ENCODE measurements at places on chromosomes 5 and 9. TPM values are rescaled to one million over a fixed set of nuclear protein-coding genes. Genes with fewer than 3 reads are reported as not detected.

DNA sequence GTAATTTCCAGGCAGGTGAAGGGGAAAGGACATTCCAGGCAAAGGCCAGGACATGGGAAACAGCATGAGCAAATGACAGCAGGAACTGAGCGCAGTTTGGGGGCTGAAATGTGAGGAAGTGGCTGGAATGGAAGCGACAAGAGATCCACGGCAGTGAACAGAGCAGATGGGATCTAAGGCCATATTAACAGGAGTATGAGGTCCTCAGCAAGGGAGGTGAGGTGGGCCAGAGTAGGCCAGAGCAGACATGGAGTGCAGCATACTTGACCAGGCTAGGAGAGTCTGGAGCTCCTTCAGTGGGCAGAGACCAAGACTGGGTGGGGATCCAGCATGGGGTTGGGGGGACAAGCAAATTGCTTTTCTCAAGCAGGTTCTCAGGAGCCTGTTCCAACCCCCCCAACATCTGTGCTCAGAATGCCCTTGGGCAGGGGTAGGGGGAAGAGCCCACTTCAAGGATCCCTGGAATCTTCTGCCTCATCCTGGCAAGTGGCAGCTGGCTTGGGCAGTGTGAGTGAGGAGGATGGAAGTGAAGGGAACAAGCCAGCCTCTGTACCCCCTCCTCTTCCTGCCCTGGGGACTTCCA lies 34.5 kb downstream of the DAB2IP start:
- DNase-seq, result no peak

DNA sequence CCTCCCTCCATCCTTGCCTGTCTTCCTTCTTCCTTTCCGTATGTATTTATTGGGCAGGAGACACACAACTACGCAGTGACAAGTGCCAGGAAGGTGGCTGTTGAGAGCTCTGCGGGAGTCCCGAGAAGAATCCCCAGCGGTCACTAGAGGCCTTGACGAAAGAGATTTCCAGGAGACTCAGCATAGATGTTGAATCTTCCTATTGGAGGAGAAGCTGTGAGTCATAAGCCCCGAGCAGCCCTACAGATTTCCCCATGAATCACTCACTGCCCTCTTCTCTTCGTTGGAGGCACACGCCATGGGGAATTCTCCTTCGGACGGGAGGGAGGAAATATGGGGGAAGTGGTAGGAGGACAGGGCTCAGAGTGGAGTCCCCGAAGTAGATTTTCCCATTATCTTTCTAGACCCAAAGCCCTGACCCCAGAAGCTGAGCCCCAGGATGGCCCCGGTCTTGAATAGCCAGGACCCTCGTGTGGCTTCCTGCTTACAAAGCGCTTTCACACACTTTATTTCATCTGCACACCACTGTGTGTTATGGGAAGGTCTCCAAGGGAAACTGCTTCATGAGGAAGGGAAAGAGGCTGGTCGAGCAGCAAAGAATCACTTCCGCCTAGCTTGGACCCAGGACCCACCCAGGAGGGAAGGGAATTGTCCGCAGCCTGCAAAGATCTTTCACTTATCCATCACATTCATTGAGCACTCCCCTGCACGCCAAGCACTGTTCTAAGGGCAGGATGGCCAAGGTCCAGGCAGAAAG lies 12.7 kb downstream of the DUSP1 start:
- DNase-seq, result peak; percentile 75

Gene PTBP3
- total RNA-seq, result 73.2 TPM

GRCh38 chr5:39194466-39195136 lies 24.8 kb downstream of the FYB1 start:
- DNase-seq, result no peak

GRCh38 chr5:151038412-151038745 lies 18.0 kb downstream of the GPX3 start:
- no peak for DNase-seq

- DNase-seq, result no peak
Measured at GRCh38 chr9:78127279-78128225, 95.9 kb upstream of the GNAQ start.

DNA sequence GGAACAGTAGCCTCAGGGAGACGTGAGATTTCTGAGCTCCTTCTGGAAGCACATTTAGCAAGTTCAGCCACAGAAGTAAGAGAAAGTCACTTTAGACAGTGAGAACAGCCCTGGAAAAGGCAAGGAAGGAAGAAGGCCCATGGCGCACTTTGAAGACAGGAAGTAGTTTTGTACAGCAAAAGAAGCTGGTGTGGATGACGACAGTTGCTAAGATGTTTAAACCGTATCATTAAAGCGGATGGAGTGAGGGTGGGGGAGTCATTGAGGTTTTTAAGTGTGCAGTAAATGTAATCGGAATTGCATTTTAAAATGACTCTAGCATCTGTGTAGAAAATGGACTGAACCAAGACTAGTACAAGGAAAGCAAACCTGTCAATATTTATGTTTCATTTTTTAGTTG lies 15.3 kb upstream of the TRPM3 start:
- no peak for DNase-seq

Gene GDA
- total RNA-seq, result not detected

Gene RASGEF1C
- not detected for total RNA-seq

Gene DAPK1
- 119 TPM for total RNA-seq

Gene JAK2
- 10.3 TPM for total RNA-seq

All from endothelial cell of umbilical vein (primary cell).